Mesendoderm (in vitro differentiated cells): ENCODE measurements at places on chromosomes 13 and 19.

DNA sequence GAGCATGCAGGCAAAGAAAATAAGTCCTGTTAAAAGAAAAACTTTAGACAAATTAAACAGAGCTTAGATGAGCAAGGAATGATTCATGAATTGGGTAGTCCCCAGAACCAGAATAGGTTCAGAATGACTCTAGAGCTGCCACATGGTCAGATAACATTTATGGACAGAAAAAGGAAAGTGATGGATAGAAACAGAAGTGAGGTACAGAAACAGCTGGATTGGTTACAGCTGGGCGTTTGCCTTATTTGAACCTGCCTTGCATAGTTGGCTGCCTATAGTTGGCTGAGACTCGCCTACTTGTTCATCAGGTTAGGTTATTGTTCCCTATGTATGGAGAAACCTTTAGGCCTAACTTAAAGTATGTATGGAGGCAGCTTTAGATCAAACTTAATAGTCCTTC is 35.4 kb downstream of the WDFY2 start:
- DNase-seq: no peak

GRCh38 chr13:20477394-20477793 is 48.3 kb downstream of the CRYL1 start:
- no peak for DNase-seq

GRCh38 chr19:14054721-14055120 is 7.2 kb downstream of the PALM3 start:
- no peak for DNase-seq

- DNase-seq: no peak
Measured at GRCh38 chr13:75345193-75345592, 136.8 kb downstream of the TBC1D4 start.

GRCh38 chr13:99246100-99246499 is 12.1 kb downstream of the GPR18 start:
- no peak for DNase-seq

GRCh38 chr13:66069570-66069969 is 1160.6 kb downstream of the PCDH9 start:
- no peak for DNase-seq

GRCh38 chr13:40143559-40143958 is 488.1 kb downstream of the COG6 start:
- no peak for DNase-seq
